Fibroblast of skin of left quadriceps (primary cell): ENCODE measurements at places on chromosomes 12 and 14.

GRCh38 chr12:1876086-1876485 lies 42.4 kb downstream of the CACNA2D4 start:
- DNase-seq, result no peak

DNA sequence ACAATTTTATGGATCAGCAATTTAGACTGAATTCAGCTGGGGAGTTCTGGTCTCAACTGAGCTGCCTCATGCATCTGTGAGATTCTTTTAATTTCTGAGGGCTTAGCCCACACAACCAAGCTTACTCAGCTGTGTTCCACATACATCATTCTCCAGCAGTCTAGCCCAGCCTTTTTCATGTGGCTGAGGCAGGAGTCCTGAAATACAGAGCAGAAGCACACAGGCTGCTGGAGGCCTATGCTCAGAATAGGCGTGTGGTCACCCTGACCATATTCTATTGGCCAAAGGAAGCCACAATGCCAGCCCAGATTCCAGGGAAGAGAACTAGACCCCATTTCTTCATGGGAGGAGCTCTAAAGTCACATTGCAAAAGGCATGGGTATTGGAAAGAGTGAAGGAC lies 72.3 kb upstream of the DHRS4 start:
- peak; percentile 2 for DNase-seq

DNA sequence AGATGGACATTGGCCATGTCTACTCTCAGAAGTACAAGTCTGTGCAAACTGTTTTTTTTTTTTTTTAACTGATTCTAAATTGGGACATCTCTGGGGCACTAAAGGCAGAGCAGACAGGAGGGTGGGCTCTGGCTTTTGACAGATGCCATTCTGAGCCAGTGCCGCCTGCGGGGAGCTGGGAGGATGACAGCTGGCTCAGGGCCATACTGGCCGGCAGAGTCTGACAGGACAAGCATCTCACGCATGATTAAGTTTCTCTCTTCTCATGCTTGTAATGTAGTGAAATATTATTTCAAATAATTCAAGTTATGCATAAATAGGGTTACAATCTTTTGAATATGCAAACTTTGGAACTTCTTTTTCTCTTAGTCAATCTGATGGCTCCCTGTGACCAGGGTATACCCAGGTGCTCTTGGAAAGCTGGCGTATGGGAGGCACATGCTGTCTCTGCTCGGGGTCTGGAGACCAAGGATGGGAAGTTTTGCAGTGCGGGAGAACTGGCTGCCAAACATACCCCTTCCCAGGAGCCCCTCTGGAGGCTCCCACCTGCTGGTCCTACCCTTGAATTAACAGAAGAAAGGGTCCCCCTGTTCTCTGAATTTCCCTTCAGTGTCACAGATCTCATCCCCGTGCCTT lies 7.6 kb downstream of the CDCA4 start:
- DNase-seq, result no peak

DNA sequence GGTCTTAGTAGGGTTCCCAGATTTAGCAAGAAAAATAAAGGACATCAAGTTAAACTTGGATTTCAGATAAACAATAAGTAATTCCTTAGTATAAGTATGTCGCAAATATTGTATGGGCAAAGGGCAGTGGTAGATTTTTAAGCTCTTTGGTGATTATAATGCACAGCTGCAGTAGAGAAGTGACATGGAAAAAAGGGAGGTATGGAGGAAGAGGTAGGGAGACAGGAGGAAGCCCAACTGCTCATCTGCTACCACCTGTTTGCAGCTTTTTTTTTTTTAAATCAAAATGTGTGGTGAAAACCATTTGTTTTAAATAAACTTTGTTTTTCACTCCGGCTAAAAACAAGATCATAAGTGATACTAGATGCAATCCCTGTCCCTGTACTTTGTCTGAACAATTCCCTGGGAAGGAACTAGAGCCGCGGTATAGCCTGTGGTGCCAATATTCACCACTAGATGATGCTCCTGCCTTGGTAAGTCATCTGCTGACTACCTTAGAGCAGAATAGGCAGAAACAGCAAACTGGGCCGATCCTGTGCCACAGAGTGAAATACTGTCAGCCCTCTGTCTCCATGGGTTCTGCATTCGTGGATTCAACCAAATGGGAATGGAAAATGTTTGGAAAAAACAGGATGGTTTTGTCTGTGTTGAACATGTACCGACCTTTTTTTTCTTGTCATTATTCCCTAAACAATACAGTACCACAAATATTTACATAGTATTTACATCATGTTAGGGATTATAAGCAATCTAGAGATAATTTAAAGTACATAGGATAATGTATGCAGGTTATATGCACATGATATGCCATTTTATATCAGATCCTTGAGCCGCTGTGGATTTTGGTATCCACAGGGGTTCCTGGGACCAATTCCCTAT lies 62.4 kb upstream of the PLBD1 start:
- peak; percentile 32 for DNase-seq

DNA sequence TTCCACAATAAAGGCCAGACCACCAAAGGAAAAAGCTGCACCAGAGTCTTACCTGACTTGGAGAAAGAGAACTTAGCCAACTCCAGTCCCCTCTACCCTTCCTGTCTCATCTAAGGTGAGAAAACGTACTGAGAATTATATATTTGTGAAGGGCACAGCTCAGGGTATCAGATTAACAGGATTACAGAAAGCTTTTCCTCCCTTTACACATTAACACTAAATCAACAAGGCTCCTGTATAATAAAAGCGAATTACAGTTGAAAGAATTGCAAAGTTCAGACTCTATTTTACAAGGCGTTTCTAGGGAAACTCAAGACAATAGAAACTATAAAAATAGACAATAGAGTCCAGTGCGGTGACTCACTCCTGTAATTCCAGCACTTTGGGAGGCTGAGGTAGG lies 82.7 kb upstream of the RPL10L start:
- no peak for DNase-seq
